ENCODE measurements at places on chromosomes 3 and 15.

DNA sequence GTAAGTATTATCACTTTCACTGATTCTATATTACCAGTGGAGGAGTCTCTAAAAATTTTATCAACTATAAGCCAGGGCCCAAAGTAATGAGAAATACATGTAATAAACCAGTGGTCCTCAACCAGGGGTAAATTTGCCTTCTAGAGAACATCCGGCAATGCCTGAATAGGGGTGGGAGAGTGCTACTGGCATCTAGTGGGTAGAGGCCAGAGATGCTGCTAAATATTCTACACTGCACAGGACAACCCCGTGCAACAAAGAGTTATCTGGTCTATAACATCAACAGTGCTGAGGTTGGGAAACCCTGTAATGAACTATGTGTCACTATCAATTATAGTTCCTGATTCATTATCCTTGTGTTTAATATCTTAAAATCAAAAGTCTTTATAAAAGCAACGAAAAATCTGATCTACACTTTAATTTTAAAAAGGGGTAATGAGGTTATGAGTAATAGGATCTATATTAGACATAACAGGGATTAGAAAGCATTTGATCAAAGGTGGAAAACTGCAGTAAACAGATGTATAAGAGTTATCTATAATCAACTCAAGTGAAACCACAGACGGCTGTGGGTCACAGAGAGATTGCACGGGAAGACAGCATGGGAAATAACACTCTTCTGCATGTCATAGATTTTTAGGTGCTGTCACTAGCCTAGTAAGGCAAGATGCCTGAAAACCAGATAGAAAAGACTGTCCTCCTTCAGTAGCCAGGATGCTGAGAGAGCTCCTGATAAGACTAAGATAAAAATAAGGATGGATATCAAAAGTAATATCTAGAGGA is 2.0 kb downstream of the LYSMD2 start:
- H3K4me3 ChIP-seq: no peak overlapping the region
- DNase-seq: no peak
- H3K27me3 ChIP-seq: no peaks in the 10 kb centered on the region
- no peak overlapping the region for H3K27ac ChIP-seq

DNA sequence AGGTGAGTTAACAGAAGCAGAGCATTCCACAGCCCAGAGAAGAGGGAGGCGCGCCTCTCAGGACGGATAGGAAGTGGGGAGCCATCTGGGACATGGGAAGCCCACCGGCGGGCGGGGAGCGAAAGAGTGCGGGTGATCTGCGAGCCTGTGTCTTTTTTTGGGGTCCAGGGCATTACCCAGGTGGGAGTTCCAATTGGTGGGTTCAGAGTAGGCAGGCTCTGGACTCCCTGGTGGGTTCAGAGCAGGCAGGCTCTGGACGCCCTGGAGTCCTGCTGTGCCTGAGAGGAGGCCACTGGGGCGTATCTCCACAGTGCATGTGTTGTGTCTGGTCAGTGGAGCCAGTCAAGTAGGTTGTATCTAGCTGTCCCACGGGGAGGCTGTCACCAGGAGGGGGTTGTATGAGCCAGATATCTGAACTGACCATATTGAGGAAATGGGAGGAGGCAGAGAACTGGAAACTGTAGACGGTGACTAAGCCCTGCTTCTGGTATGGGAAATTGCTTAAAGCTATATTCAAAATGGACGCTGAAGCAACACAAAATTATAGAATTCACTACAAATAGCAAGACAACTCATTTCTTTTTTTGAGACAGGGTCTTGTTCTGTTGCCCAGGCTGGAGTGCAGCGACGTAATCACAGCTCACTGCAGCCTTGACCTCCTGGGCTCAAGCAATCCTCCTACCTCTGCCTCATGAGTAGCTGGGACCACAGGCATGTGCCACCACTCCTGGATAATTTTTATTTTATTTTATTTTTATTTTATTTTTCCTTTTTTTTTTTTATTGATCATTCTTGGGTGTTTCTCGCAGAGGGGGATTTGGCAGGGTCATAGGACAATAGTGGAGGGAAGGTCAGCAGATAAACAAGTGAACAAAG is 34.5 kb upstream of the CHST2 start:
- no peak overlapping the region for H3K4me3 ChIP-seq
- H3K27me3 ChIP-seq: no peaks in the 10 kb centered on the region
- no peaks in the 10 kb centered on the region for H3K4me1 ChIP-seq

DNA sequence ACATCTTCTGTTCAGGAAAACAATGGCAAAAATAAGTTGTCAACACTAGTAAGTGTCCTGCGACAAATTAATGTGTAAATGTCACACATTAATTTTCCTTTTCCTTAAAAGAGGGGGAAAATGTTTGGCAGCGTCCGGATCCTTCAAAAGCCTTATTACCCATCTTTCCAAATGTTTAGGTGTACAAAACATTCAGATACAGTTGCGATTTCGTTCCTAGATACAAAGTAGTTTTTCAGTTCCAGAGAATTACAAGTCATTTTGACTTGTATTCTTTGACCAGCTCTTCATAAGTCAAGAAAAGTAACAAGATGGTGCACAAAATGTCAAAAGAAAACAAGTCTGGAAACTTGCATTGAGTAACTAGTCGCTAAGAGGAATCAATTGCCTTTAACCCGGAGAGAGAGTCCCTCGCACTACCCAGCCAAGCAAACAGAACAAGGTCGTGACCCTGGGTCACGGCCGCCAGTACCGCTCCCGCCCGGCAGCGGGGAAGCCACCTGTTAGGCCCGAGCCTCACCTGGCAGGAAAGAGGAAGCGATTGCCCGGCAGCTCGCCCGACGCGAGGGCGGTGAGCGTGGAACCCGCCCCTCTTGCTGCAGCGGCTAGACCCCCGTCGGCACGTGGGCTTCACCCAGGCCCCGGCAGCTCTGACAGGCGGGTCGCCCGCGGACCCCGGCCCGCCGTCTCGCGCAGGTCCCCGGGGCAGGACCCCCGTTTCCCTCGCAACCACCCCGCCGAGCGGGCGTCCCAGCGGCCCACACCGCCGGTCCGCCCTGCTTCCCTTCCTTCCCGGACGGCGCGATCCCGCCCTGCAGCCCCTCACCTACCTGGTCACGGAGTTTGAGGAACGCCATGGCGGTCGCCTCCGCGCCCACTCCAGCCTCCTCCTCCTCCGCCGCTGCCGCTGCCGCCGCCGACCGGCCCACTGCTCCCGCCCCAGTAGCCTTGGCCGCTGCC is 61.0 kb upstream of the ANKRD28 start:
- H3K4me3 ChIP-seq: peak overlapping the region; percentile 98
- H3K27me3 ChIP-seq: no peaks in the 10 kb centered on the region
- H3K27ac ChIP-seq: peak overlapping the region; percentile 81
- H3K36me3 ChIP-seq: no peaks in the 10 kb centered on the region
- H3K4me1 ChIP-seq: peaks cover 20% of the 10 kb centered on the region

GRCh38 chr15:96565266-96565665 is 234.8 kb downstream of the NR2F2 start:
- DNase-seq: no peak
- H3K4me1 ChIP-seq: no peaks in the 10 kb centered on the region
- no peak overlapping the region for H3K4me3 ChIP-seq
- no peaks in the 10 kb centered on the region for H3K36me3 ChIP-seq
- no peak overlapping the region for H3K27ac ChIP-seq

GRCh38 chr15:33730815-33731214 is 237.5 kb upstream of the CHRM5 start:
- no peak overlapping the region for H3K4me3 ChIP-seq
- no peak for DNase-seq
- no peaks in the 10 kb centered on the region for H3K27me3 ChIP-seq
- no peak overlapping the region for H3K27ac ChIP-seq
- H3K4me1 ChIP-seq: no peaks in the 10 kb centered on the region

- H3K4me1 ChIP-seq: no peaks in the 10 kb centered on the region
- H3K27ac ChIP-seq: no peak overlapping the region
- H3K36me3 ChIP-seq: no peaks in the 10 kb centered on the region
- H3K4me3 ChIP-seq: no peak overlapping the region
Observed at GRCh38 chr3:111823341-111823855, 35.7 kb upstream of the PHLDB2 start.

GRCh38 chr3:110504901-110505300 is 566.7 kb upstream of the NECTIN3 start:
- H3K36me3 ChIP-seq: no peaks in the 10 kb centered on the region
- H3K27me3 ChIP-seq: no peaks in the 10 kb centered on the region

GRCh38 chr15:77181305-77182074 is 110.6 kb upstream of the TSPAN3 start:
- H3K4me3 ChIP-seq: no peak overlapping the region
- no peaks in the 10 kb centered on the region for H3K36me3 ChIP-seq
- H3K4me1 ChIP-seq: peaks cover 9% of the 10 kb centered on the region
- no peak overlapping the region for H3K27ac ChIP-seq
- no peaks in the 10 kb centered on the region for H3K27me3 ChIP-seq

DNA sequence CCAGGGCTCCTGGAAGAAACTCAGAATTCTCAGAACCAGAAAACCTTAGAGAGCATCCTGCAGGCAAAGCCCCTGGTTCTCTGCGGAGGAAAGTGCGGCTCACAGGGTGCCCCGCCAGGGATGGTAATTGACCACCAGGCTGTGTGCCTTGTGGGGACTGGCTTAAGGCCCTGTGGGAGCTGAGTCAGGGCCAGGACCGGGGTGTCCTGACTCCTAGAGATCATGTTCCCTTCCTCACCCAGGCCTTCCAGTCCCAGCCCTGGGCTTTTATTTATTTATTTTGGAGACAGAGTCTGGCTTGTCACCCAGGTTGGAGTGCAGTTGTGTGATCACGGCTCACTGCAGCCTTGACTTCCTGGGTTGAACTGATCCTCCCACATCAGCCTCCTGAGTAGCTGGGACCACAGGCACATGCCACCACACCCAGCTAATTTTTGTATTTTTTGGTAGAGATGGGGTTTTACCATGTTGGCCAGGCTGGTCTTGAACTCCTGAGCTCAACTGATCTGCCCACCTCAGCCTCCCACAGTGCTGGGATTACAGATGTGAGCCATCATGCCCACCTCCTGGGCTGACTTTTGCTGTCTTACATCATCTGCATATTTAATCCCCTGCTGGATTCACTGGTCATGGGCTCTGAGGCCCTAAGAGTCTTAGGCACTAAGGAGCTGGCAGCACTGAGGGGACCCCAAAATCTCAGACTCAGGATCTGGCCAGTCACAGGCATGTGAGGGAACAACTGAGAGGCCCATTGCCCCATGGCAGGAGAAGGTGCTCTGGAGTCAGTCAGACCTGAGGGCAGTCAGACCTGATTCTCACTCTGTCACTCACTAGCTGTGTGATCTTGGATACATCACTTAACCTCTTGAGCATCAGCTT is 20.4 kb upstream of the LAMP3 start:
- H3K4me3 ChIP-seq: no peak overlapping the region
- DNase-seq: no peak
- no peaks in the 10 kb centered on the region for H3K27me3 ChIP-seq
- H3K4me1 ChIP-seq: peaks cover 32% of the 10 kb centered on the region
- H3K36me3 ChIP-seq: no peaks in the 10 kb centered on the region

- H3K27me3 ChIP-seq: no peaks in the 10 kb centered on the region
- no peaks in the 10 kb centered on the region for H3K36me3 ChIP-seq
Observed at GRCh38 chr15:81534124-81534523, 160.1 kb upstream of the TMC3 start.

GRCh38 chr15:31361764-31362515 is 35.3 kb downstream of the KLF13 start:
- H3K4me1 ChIP-seq: peaks cover 99% of the 10 kb centered on the region
- no peak for DNase-seq
- H3K36me3 ChIP-seq: no peaks in the 10 kb centered on the region
- peak overlapping the region; percentile 95 for H3K27ac ChIP-seq
- H3K27me3 ChIP-seq: no peaks in the 10 kb centered on the region
- H3K4me3 ChIP-seq: no peak overlapping the region

GRCh38 chr15:89138999-89139612 is 50.9 kb downstream of the ABHD2 start:
- no peak for DNase-seq
- no peak overlapping the region for H3K4me3 ChIP-seq
- peak overlapping the region; percentile 80 for H3K27ac ChIP-seq
- no peaks in the 10 kb centered on the region for H3K27me3 ChIP-seq

DNA sequence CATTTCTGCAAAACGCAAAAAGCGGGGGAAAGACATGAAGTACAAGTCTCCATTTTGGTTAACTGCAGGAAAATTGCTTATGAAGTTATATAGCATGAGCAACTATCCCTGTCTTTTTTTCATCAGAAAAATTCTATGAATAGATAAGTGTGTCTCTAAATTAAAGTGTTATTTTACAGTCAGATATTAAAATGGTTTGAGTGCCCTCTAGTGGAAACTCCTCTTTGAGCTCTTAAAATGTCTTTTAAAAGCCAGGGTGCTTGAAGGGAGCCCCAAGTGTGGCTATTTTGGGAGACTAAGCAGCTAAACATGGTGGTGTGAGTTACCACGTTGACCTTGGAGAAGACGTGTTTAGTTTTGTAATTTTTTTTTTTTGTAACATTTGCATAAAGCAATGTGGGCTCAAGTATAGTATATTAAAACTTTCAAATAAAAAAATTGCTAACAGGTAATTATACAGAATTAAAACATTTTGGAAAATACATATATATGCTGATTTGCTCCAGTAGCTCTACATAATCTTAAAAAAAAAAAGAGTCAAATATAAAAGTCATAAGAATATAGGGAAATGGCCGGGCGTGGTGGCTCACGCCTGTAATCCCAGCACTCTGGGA is 77.2 kb downstream of the PPP2R3A start:
- no peak overlapping the region for H3K27ac ChIP-seq
- no peaks in the 10 kb centered on the region for H3K27me3 ChIP-seq
- H3K36me3 ChIP-seq: peaks cover under 1% of the 10 kb centered on the region
- no peak for DNase-seq
- no peaks in the 10 kb centered on the region for H3K4me1 ChIP-seq

DNA sequence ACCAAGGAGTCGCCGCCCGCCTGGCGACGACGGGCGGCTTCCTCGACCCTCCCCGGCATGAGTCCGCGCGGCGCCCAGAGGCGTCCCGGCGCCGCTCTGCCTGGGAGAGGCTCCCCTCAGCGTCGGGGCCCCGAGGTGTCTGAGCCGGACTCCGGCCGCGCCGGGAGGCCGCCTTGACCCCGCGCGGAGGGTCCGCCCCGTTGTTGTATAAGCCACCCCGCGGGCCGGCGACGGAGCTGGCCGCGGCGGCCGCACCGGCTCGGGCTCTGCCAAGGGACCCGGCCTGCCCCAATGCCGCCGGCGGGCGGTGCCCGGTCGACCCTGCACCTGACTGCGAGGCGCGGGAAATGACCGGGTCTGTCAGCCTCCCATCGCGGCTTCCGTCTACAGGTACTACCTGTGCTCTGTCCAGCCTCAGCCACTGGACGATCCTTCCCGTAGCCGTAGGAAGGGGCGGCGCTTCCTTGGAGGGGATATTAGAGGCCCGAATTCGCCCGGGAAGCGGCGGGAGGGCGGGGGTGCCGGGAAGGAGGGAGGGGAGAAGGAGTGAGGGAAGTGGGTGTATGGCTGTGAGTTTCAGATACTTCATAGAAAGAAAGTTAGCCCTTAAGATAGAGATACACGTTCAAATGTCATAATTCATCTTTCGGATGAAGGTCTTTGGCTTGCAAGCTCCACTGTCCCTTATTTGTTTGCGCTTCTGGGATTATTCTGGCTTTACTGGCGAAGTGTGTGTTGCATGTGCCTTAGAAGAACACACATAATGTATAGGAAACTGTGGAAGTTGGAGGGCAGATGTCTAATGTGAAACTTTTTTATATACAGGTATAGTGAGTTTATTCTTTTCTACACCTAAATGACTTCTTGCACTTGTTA is 620 bp downstream of the ABHD5 start:
- no peak for DNase-seq
- no peaks in the 10 kb centered on the region for H3K36me3 ChIP-seq
- peak overlapping the region; percentile 94 for H3K27ac ChIP-seq
- peaks cover 41% of the 10 kb centered on the region for H3K4me1 ChIP-seq
- H3K27me3 ChIP-seq: no peaks in the 10 kb centered on the region
